Spinal cord (tissue), 10 donors: ENCODE measurements at places on chromosomes 16 and 17.

DNA sequence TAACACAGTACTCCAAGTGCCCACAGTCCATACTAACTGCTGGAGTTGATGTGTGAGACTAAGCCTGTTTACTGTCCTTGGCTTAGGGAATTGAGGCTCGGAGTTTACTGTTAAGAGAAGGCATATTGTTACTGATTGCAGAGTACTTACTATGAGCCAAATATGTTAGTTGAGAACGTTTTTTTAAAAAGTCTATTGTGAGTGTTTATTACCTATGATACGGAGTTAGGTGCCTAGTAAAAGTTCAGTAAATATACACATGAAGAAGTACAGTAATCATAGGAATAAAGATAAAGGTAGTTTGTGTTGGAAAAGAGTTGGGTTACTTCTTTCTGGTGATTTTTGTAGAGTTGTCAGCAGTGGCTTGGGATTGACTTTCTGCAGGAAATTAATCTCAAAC is 25.4 kb downstream of the ZNRF1 start:
- DNase-seq: no peak

GRCh38 chr17:40099619-40100418 is 570 bp downstream of the NR1D1 start:
- DNase-seq: no peak

DNA sequence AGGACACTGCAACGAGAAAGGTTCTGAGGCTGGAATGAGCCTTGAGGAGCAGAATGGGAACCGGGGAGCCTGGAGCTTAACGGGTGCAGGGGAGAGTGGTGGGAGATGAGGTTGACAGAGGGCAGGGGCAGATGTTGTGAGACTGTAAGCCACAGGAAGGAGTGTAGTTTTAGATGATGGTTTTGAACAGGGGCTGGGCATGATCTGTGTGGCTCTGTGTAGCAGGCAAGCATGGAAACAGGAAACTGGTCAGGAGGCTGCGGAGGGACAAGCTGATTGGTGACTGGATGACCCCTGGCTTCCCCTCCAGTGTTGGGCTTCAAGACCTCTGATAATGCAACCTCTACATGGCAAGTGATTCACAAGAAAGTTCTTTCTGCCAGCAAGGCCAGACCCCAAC is 1.4 kb upstream of the CNGB1 start:
- DNase-seq: no peak

DNA sequence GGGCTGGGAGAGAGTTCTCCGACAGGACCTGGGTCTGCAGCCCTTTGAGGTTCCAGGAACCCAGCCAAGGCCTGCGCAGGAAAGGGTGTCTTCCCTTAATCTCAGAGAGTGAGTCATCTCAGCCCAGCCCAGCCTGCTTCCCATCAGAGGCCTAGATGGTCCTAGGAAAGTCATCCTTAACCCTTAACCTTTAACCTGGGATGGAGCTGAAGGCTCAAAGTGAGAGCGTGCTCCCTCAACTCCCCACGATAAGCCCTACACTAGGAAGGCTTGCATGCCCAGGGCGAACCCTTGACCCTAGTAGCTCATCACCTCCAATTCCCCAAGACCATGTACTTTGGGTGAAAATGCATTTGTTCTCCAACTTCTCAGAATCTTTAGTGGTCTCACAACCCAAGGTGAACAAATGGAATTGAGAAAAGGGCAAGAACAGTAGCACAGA is 4.8 kb upstream of the ATXN7L3 start:
- no peak for DNase-seq

DNA sequence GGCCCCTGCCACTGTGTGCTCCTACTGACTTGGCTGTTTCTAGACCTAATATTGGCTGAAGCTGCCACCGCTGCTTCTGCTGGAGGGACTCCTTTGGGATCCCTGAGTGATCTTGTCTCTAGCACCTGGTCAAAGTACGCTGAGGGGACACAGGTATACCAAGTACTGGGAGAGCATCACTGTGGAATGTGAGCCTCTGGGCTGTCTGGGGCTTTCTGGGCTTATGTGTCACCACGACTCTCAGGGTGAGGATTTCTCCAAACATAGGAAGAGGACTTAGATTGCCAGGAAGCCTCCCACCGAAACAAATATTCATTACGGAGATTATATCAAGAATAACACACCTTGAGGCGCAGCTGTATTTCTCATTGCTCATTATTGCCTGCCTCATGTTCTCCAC is 435.8 kb downstream of the HS3ST3B1 start:
- DNase-seq: no peak

DNA sequence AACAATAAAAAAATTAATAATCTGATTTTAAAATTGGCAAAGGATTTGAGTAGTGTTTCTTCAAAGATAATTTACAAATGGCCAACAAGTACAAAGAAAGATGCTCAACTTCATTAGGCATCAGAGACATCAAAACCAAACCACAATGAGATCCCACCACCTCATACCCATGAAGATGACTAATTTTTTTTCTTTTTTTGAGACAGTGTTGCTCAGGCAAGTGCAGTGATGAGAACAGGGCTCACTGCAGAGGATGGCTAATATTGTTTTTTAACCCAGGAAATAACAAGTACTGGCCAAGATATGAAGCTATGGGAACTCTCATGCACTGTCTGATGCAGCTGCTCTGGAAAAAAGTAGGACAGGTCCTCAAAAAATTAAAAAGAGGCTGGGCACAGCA is 14.9 kb downstream of the WDR45B start:
- no peak for DNase-seq

- DNase-seq: no peak
Observed at GRCh38 chr16:88617268-88618031, 20.9 kb upstream of the IL17C start.

- peak; percentile 29 for DNase-seq
Observed at GRCh38 chr17:71975331-71975801, 145.5 kb upstream of the SOX9 start.

DNA sequence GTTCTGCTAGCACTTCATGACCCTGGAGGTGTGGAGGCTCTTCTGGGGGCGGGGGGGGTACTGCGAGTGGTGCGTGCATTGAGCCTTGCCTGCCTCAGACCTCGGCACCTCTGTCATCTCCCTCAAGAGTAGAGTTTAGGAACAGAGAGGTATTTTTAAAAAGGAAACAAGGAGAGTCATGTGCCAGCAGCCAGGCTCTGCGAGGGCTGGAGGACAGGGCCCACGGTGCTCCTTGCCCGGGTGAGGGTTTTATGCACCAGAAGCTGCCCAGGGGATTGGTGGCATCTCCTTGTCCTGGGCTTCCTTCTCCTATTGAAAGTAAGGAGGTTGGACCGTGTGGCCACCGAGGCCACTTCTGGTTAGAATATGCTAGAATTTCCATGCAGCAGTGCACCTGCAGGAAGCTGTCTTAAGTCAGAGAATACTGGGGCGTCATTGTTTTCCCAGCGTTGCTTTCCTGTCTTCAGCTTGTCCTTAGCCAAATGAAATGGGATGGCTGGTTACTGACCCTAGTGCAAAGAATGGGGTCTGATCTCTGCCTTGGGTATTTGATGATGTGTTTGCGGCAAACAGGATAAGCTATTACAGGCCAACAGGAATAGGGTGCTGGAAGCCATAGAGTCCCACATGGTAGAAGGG is 3.2 kb downstream of the CBX2 start:
- DNase-seq: no peak

GRCh38 chr16:70769131-70769530 is 31.8 kb downstream of the VAC14 start:
- DNase-seq: no peak

DNA sequence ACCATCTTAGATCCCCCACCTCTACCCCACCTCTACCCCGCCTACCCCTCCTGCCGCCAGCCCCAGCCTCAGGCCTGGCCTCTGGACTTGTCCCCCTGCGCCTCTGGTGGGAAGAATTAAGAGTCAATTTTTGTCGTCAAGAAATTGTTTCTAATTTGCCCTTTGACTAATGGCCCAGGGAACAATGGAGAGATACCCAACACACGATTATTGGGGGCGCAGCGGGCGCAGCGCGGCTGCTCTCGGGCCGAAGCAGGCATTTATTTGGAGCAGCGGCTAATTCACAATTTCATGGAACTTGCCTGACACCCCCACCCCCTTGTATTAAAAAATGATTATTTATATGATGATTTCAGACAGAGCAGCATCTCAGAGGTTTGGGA is 4.4 kb upstream of the BAHCC1 start:
- DNase-seq: no peak

GRCh38 chr16:86566601-86566965 is at the start of gene FOXC2:
TSS of gene FOXC2 (plus strand) at chr16:86566829. CDS start at chr16:86567336, 507 bp downstream.
- peak; percentile 54 for DNase-seq

DNA sequence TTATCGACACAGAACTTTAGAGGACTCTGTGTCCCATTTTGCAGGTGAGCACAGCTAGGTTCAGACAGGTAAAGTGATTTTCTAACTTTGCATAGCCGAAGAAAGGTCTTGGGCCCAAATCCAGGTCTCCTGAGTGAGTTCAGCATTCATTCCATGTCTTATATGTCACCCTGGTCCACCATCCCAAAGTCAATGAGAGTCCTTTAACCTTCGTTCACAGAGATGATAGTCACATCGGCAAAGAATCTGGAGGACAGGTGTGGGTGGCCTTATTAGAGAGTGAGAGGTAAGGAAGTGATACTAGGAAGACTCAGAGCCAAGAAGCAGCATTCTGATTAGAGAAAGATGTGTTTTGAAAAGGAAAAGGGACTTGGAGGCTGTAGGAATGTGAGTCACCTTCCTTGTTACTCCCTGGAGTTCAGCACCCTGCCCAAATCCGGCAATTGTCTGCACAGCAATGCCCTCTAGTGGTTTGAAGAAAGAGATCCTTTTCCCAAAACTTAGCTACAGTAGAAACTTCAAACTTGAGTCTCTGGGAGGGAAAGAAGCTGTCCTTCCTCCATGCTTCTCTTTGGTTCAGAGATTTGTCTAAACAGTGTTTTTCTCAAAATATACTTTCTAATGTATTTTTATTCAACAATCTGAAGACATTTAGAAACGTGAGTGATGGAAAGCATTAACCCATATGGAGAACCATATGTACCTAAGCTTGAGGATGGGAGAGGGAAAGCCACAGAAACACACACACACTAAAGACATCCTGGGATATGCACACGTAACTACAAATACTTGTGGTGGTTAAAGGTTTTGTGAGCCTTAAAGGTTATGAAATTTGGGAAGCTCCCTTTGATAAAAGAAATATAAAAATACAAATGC is 96.4 kb upstream of the SHISA6 start:
- DNase-seq: no peak
